ENCODE measurements at places on chromosomes 2 and 18. TPM values are rescaled to one million over a fixed set of nuclear protein-coding genes. Genes with fewer than 3 reads are reported as not detected.

DNA sequence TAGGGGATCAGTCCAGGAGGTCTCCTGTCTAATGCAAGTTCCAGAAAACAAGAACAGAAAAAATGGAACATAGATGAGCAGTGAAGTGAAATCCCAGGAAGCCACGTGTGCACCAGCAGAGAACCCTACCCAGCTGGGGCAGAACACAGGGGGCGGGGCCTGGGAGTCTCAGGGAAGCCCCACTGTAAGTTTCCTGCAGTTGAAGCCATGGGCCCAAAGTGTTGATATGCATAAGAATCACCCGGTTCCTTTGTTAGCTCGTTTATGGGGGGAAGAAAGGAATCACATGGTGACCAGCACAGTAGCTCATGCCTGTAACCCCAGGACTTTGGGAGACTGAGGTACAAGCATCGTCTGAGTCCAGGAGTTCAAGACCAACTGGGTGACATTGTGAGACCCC, 131.3 kb downstream of the INO80D start:
- DNase-seq = no peak

- DNase-seq = no peak
These were observed 256.6 kb downstream of the LOXHD1 start for GRCh38 chr18:46400449-46400848.

MEP1B gene
- not detected for total RNA-seq

- peak; percentile 68 for DNase-seq
These were observed 6.9 kb downstream of the CREG2 start for GRCh38 chr2:101380376-101380775.

DNA sequence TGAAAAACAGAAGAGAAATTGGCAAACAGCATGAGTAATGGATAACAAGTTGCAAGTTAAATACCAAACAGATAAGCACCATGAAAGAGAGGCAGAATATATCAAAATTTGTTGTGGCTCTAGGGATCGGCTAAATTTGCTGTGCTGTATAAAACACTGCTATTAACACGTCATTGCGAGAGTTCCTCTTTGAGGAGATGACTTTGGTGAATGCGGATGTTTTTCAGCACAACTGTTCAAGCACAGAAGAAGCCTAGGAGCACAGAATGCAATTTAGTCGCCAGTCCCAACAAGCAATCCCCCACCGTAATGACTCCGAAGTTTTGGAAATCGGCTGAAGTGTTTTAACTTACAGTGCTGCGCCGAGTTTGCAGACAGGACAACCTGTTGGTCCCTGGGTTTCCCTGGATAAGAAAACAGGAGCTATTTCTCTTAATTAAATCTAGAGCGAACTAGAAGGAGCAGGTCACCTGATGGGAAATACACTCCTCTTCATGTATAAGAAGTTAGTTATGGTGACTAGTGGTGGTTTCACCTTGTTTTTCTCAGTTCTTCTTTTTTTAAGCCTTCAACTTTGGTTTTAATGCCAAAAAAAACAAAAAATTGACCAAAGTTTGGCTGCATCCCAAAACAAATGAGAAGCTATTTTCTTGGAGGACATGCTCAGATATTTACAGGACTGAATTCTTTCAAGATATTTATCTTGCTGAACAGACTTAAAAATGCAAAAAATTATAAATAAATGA, 454.1 kb upstream of the SALL3 start:
- no peak for DNase-seq

GRCh38 chr2:185215497-185215896, 523.1 kb upstream of the FSIP2 start:
- DNase-seq = no peak

TLX2 gene
- not detected for total RNA-seq

GRCh38 chr2:119196301-119197125, 27.1 kb upstream of the STEAP3 start:
- DNase-seq = no peak

NYAP2 gene
- 2.0 TPM for total RNA-seq

SP5 gene
- total RNA-seq = 3.2 TPM

DNA sequence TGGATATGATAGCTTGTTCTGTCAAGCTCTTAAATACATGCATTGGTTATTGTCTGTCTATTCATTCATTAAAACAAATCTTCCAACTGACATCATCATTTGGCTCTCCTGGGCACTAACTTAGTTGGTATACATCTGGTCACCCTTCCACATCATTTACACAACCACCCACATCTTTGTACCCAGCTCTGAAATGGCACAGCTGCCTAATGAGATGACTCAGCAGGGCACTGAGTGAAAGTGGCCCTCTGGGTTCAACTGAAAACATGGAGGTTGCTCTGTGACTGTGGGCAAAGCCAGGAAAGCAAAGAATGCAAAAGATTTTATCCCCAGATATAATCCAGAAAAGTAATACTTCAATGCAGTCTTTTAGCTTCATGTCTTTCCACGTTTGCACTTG, 234.0 kb upstream of the MAP2 start:
- DNase-seq = no peak

- DNase-seq = no peak
These were observed 603.9 kb upstream of the FANCL start for GRCh38 chr2:58845011-58845410.

GRCh38 chr2:17791121-17791816, 25.0 kb upstream of the MSGN1 start:
- DNase-seq = no peak

MAL gene
- total RNA-seq = 1.9 TPM

DNA sequence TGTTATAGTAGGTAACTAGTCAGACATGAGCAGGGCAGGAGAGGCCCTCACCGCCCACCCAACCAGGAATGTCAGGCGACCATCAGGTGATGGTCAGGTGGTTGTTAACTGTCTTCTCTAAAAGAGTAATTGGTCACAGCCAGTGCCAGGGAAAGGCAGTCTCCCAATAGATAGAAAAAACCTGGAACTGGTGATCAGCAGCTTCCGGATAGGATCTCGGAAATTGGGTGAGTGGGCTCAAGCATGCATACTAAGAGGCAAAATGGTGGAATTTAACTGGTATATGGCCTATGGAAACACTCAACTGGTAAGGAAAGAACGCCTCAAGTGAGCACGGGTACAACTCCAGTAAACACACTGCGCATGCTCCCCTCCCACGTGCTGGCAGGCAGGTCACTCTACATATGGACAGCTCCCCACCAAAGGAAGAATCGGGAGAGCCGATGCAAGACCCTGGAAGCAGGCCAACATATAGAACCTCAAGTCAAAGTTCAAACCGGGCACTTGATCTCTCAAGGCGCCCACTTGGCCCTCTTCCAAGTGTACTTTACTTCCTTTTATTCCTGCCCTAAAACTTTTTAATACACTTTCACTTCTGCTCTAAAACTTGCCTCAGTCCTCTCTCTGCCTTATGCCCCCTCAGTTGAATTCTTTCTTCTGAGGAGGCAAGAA, 43.5 kb upstream of the TMEM131 start:
- DNase-seq = no peak

CCBE1 gene
- total RNA-seq = 0.36 TPM

ADCY3 gene
- 144 TPM for total RNA-seq

TBR1 gene
- not detected for total RNA-seq

DAPL1 gene
- not detected for total RNA-seq

GFPT1 gene
- 67.8 TPM for total RNA-seq

ANKRD23 gene
- total RNA-seq = 4.6 TPM

DNA sequence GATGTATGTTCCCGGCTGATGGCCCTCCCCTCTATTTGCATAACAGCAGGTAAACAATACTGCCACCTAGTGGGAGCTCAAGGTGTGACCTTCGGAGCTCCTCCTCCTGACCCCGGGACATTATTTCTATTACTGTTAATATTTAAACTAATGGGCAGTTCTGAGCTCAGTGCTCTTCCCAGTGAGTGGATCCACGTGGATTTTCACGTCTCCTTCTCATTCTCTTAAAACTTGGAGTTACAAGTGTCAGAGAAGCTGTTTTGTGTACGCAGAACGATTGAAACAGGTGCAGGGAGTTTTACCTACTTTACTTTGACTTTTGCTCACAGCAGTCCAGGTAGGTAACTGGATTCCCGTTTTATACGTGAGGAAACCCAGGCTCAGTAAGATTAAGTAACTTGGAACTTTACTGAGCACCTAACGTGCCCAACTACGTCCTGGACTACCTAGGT, 127.3 kb downstream of the PRKCE start:
- no peak for DNase-seq

STPG4 gene
- 0.75 TPM for total RNA-seq

DNA sequence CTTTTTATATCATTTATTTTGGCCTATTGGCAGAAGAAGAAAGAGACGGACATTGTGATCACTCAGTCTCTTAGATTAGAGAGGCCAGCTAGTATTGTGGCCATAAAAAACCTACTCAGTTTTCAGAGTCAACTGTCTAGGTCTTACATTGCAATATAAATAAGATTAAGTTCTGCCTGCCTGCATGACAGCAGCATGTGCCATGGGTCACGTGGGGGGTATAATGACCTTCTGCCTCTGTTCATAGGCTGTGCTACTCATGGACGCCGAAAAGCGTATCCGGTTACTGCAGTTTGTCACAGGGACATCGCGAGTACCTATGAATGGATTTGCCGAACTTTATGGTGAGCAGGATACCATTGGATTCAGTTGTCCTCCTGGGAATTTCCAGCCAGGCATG, 238.5 kb downstream of the ALPK2 start:
- no peak for DNase-seq

UGT1A4 gene
- total RNA-seq = not detected

DNA sequence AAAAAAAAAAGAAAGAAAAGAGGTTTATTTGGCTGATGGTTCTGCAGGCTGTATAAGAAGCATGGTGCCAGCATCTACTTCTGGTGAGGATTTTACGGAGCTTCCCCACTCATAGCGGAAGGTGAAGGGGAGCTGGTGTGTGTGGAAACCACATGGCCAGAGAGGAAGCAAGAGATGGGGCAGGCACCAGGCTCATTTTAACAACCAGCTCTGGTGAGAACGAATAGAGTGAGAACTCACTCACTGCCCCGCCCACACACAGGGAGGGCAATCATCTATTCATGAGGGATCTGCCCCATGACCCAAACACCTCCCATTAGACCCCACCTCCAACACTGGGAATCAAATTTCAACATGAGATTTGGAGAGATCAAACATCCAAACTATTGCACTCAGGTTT, 68.5 kb downstream of the MOGAT1 start:
- no peak for DNase-seq

DNA sequence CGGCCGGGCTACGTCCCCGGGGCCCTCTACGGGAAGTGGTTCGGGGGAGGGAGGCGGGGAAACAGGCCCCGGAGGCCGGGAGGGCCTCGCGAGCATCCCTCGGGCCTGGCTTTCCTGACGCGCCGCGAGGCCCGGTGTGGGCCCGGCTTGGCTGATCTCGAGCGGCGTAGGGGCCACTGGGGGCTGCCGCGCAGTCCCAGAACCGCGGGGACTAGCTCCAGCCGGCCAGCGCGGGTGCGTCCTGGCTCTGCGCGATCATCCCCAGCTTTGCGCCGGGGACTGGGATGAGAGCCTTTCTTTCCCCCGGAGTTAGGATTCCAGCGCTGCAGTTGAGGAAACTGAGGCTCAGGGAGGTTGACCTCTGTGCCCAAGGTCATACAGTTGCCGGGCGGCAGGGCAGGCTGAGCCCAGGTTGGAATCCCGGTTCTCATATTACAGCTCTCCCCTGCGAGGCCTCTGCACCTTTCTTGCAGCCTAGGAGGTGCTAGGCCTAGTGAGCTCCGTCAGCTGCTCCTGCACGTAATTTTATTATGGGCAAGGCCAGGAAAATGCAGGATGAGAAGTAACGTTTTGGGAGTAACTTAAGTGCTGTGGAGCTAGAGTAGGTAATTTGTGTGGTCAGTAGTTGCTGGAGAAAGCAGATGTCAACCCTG, 501 bp downstream of the LPIN1 start:
- peak; percentile 75 for DNase-seq

DNA sequence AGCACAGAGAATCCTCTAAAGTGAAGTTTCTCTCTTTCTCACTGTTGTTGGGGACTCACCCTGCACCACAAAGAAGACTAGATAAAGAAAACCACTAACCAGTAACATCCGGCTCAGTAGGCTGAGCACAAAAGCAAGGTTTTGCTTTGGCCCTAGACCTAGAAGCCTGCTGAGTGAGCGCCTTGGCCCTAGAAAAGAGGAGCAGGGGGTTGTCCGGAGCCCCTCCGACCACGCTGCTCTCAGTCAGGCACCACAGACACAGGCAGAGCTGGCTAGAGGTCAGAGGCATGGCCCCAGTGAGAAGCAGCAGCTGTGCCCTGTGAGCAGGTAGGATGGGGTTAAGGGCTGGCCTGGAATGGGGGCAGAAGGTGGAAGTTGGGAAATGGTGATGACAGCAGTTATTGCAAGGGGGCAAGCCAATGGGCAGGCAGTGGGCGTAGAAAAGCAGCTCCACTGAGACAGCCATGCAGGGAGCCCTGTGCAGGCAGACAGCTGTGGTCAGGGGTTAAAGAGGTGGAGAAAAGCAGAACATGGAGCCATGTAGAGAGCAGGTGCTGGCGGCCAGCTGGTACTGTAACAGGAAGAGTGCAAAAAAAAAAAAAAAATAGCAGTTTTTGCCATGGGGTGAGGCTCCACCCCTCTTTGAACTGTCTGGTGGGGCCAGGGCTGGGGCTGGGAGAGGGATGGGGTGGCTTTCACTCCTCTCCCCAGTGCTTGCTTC, 36.9 kb upstream of the SLC14A1 start:
- no peak for DNase-seq

CCDC150 gene
- 3.3 TPM for total RNA-seq

LRRTM1 gene
- 0.39 TPM for total RNA-seq

DNA sequence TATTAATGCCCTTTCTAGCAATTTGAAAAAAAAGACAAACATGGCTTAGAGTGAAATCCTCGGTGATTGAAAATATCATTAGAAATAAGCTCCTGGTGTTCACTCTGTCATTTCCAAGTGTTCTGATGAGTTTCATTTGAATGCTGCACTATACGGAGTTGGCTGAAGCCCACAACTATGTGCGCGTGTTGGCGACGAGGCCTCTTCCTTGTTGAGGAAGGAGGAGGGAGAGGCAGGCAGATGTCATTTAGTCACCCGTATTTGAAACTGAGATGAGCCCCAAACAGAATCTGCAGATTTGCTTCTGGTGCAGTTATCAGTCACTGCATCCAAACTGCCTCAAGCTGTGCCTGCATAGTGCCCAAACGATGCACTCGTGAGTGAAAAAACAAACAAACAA, 23.5 kb upstream of the SKOR2 start:
- DNase-seq = no peak

PID1 gene
- total RNA-seq = 44.8 TPM

DNA sequence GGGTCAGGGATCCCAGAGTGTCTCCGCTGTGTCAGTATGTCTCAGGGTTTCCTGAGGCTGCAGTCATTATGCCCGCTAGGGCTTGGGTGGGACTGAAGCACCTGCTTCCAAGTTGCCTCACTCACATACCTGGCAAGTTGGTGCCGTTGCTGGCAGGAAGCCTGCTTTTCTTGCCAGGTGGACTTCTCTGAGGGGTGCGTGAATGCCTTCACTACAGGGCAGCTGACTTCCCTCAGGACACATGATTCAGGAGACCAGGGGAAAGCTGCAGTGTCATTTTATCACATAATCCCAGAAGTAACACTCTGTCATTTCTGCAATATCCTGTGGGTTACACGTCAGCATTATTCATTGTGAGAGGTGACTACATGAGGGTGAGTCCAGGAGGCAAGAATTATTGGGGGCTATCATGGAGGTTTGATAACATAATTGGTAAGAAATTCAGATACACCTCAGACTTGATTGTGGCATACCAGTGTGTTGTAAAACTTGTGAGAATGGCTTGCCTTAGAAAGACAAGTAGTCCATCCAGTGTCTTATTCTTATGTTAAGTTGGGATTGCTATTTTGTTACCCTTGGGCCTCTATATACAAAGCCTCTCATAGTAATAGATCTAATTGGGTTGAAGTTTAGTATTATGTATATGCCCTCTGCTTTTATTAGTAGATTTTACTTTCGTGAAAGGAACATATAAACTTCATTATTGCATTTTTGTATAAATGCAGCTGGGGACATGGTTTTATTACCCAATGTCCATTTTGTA, 44.1 kb downstream of the NEDD4L start:
- no peak for DNase-seq

All from aorta (tissue), 5 donors.